Stimulated activated CD8-positive, alpha-beta memory T cell treated with anti-CD3 and anti-CD28 coated beads, Interleukin-15, amount 100 ng/mL, for 4 hours (primary cell): ENCODE measurements at places on chromosomes 4 and X.

GRCh38 chr4:19657856-19658255 lies 593.8 kb upstream of the SLIT2 start:
- no peak for DNase-seq

- no peak for DNase-seq
Measured at GRCh38 chr4:152572417-152573086, 36.7 kb upstream of the FBXW7 start.

- no peak for DNase-seq
Measured at GRCh38 chrX:13755254-13755653, 20.7 kb downstream of the OFD1 start.

DNA sequence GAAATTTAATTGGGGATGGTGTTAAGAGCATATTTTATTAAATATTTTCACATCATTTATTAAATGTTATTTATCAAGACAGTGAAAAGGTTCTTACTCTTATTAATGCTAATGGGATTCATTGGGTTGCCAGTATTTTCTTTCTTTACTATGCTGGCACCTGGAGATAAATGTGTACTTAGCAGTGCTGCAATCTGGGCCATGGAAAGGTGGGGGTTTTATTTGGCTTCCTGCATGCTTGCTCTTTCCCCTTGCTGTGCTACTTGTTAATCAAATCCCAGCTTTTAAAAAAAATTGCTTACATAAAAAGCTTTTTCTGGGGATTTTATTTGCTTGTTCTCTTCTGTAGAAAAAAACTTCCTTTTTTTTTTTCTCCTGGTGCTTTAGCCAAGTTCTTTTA lies 48.3 kb downstream of the ZAR1 start:
- DNase-seq, result no peak

DNA sequence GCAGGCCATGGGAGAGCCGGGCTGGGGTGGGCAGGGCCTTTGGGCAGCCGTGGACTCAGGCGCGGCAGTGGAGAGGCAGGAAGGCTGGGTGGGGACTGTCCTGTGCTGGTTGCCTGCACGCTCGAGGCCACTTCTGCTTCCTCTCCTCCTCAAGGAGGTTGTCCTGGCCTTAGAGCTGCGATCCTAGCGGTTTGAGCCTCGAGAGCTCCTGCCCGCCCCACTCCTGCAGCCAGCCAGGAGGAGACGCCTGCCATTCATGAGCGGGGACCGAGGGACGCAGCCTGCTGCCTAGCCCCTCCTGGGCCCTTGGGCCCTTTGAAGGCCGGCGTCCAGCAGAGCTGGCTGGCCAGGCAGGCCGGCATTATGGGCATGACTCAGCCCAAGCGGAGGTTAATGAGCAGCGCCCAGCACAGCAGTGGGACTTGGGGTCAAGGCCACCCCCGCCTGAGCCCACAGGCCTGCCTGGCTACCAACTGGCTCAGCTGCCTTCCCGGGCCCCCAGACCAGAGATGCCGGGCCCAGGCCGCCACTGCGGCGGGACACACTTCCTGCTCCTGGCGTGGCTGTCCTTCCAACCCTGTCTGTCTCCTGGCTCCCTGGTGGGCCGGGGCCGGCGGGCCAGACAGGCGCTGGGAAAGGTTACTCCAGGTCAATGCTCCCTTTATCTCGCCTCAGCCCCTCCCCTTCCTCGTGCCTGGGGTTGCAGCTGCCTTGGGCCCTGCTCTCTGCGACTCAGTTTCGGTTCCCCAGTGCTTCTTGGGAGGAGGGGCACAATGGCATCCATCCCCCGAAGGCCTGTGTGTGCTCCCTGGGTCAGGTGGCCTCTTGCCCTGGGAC lies 1.8 kb downstream of the ABCD1 start:
- DNase-seq, result no peak
